ENCODE measurements at places on chromosomes 1 and 21.

GRCh38 chr1:10295481-10296085 lies 85.2 kb downstream of the KIF1B start:
- DNase-seq, result no peak

- DNase-seq, result no peak
These were observed 14.0 kb downstream of the ATP1A2 start for GRCh38 chr1:160129558-160129957.

DNA sequence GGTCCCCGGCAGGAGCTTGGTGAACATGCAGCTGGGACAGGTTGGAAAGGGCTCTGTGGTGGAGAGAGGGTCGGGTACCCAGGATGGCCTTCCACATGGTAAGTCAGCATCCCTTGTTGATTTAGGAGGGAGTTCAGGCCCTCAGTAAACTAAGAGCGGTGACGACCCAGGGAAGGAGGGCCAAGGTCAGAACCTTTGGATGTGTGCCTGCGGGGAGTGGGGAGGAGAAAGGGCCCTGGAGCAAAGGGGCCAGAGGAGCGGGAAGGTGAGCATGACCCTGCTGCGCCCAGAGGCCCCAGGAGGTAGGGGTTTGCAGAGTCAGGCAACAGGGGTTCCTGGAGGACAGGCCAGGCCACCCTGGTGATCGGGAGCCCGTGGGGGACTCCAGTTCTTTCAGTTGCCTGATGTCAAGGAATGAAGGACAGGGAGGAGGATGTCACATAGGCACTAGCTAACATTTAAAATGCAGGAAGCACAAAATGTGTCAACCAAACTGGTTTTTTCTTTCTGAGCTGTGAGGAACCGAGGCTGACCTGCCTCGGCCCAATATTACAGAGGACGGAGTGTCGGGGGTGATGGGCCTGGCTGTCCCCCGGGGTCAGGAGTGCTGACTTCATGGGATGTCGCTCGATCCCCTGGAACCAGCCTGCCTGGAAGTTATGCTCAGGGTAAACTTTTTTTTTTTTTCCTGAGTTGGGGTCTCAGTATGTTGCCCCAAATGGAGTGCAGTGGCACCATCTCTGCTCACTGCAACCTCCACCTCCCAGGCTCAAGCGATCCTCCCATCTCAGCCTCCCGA lies 117.4 kb upstream of the SLC45A1 start:
- DNase-seq, result no peak

GRCh38 chr1:39258146-39258924 lies 53.8 kb downstream of the MACF1 start:
- peak; percentile 75 for DNase-seq

GRCh38 chr1:115807723-115808122 lies 33.2 kb downstream of the NHLH2 start:
- peak; percentile 87 for DNase-seq

- DNase-seq, result no peak
These were observed 376.3 kb upstream of the PRMT6 start for GRCh38 chr1:106680216-106680615.

Measured in cardiac fibroblast (primary cell).